CD4-positive, alpha-beta T cell treated with Interleukin-12 subunit alpha and Interleukin-12 subunit beta, for 1 hour (primary cell): ENCODE measurements at places on chromosomes 7 and 10.

GRCh38 chr10:65196111-65196510 is 1674.9 kb downstream of the REEP3 start:
- no peak for DNase-seq

DNA sequence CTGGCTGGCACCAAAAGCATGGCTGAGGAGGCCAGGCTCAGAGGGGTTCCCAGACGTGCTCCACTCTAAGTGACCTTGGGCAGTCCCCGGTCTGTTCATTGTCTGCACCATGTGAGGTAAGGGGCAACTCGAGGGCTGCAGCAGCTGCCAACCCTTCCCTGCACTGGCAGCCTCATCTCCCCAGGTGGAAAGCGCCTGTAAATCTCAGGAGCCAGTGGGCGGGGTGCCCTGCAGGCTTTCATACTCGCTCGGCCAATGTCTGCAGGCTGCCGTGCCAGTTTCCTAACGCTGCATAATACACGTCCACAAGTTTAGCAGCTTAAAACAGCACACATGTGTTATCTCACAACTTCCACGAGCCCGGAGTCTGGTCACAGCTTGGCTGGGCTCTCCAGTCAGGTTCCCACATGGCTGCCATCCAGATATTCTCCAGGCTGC is 12.6 kb upstream of the GDF10 start:
- no peak for DNase-seq

GRCh38 chr10:3464760-3465405 is 292.3 kb upstream of the PITRM1 start:
- DNase-seq: no peak

DNA sequence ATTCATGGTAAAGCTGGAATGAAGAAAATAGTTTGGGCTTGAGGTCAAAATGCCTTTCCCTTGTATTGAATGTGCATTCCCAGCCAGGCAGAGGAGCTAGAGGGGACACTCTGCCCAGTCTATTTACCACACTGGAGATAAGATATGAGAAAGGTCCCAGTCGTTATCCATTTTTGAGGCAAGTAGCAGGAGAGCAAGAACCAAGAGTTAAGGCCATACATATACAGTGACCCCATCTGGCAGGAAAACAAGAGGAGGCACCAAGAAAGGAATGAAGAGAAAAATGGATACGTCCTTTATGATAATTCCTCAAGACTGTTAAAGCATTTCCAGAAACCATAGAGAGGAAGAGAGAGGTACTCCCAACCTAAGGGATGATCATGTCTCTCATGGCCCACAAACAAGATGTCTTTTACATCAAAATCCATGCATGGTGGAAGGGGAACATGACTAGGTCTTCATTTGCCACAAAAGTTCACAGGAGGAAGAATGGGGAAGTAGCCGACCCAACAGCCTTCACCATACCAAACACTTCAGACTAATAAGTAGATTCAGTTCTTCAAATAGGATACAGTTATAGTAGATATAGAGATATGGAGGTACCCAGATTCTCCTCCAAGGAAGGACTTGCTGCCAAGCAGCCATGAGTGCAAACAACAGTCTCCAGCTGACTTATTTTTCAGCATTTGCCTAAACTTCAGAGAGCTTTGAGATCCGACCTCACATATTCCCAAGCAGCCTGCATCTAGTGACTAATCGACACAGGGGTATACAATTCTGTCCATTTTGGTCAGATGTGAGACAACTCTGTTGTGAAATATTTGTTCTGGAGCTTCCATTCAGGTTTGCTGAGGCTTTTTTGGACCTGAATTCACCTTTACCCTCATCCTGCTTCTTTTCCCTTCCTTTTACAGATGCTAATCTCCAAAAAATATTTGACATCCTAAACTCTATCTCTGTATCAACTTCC is 61.1 kb upstream of the CCDC71L start:
- DNase-seq: no peak

GRCh38 chr10:127349737-127350136 is 153.3 kb upstream of the INSYN2A start:
- DNase-seq: no peak

GRCh38 chr7:27179503-27180430 is 5.3 kb downstream of the HOXA11 start:
- peak; percentile 62 for DNase-seq

DNA sequence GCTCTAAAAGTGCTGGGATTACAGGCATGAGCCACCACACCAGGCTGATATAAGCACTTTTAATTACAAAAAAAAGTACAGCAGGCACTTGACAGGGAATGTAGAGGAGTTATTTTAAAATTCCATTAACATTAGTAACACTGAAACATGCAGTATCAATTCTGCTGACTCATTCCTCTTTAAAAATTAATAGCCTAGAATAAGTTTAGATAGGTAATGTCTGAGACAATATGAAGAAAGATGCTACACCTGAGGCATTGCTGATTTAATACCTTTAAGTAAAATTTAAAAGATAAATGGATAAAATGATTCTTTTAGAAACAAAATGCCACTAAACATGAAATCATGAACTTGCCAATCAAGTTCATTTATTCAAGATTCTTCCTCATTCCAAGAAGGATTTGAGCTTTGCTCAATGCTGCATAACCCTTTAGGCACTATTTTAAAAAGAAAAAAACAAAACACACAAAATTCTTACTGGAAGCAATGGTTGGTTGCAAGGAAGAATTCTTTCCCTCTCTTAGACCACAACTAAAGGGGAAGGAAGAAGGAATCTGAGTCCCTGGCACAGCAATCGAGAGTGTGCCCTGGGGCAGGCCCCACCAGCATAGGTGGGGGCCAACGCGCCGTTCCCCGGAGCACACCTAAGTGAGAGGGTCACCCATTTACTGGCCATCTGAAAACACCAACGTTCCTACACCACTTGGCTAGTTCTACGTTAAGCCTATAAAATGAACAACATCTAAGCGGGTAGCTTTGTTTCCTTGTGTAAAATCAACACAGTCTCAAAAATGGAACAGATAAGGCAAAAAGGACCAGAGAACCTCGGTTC is 26.6 kb downstream of the ESYT2 start:
- DNase-seq: no peak

- peak; percentile 74 for DNase-seq
Observed at GRCh38 chr7:94509264-94509886, at the start of gene CASD1. CASD1 (plus strand) TSS chr7:94509809; CDS start chr7:94510085, 276 bp downstream.

- no peak for DNase-seq
Observed at GRCh38 chr10:27399871-27400270, 104.2 kb upstream of the RAB18 start.

GRCh38 chr10:20041931-20042330 is 225.7 kb downstream of the PLXDC2 start:
- DNase-seq: no peak

- no peak for DNase-seq
Observed at GRCh38 chr7:89073776-89074175, 278.2 kb upstream of the TEX47 start.

GRCh38 chr7:78587443-78588044 is 789.0 kb downstream of the PHTF2 start:
- DNase-seq: no peak

DNA sequence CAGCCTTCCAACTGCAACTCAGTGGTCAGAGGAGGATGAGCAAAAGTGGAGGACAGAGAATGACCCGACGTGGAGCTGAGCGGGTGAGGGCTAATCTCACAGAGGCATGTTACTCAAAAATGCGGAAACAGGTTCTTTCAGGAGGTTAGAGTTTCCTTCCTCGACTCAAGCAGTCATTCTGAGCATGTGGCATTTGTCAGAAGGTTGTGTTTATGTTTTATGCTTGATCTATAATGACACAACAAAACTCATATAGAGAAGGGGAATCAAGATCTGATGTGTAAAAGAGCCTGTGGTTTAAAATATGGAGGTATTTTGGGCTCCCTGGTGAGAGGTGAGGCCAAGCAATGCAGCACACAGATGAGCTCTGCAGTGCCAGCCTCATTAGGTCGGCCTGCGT is 311.4 kb downstream of the ADARB2 start:
- no peak for DNase-seq

GRCh38 chr10:22034333-22034732 is 30.8 kb upstream of the DNAJC1 start:
- no peak for DNase-seq

DNA sequence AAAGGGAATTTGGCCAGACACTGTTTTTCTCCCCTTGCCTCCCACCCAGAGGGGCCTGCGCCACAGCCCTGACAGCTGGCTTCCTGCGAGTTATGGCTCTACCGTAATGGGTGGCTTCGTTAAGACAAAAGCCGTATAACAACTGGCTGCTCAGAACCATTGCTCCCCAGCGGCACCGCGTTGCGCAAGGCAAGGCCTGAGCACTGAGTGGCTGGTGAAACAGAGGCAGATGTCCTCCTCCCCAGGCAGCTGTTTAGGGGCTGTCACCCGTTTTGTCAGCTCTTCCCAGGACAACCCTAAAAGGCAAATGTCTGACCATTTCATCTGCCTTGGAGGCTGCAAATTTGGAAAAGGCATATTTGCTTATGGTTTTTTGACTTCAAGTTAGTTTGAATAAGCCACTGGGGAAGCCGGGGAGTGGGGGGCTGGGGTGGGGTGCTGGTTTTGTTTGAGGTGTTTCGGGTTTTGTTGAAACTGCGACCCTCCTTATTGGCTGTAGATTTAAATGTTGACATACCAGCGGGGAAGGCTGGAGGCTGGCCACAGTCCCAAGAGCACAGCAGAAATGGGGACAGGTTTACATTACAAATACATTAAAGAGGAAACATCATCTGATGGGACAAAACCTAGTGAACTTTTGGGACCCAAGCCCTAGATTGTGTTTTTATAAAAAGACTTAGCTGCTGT is 681 bp upstream of the SPOCK2 start:
- peak; percentile 53 for DNase-seq

DNA sequence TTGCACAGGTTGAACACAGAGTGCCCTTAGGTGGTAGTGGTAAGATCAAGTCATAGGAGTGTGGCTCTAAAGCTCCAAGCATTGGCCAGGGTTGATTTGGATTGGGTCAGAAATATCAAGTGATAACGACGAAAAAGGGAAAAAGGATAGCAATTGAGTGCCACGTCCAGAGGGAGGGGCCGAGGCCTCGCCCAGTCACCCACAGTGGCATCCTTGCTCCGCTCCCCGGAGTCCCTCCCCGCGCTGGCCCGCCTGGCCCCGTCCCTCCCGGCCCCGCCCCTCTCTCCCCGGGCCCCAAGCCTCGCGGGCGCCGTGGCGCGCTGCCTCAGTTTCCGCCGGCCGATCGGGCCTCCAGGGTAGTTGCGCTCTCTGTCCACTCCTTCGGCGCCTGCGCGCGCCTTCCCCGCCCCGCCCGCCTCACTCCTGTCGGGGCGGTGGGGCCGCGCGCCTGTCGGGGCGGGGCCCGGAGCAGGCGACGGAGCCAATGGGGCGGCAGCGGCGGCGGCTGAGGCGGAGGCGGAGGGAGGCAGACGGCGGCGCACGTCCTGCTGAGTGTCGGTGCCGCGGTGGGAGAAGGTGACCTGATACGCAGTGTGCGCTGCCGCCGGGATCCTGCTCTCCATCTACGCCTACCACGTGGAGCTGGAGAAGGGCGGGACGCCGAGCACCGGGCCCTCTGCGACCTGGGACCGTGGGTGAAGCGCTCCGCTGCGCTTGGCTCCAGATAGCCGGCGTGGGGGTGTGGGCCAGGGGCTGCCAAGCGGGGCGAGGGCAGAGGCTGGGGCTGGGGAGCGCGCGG is 209.1 kb upstream of the ZNF722 start:
- no peak for DNase-seq

- DNase-seq: no peak
Observed at GRCh38 chr7:152006336-152006735, 19.1 kb upstream of the GALNT11 start.

GRCh38 chr10:131022981-131023380 is 288.5 kb downstream of the TCERG1L start:
- no peak for DNase-seq

DNA sequence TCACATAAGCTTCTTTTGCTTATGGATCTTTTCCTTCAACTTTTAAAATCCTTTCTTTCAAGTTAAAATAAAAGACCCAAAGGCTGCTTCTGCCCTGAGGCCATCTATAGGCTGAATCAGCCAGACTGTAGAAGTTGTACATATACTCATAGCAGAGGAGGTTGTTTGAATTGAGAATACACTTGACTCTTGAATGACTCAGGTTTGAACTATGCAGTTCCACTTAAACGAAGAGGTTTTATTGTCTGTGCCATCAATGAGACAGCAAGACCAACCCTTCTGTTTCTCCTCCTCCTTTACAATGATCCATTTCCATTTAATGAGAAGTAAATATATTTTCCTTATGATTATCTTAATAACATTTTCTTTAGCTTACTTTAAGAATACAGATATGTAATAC is 5.8 kb downstream of the ZNF365 start:
- DNase-seq: no peak

DNA sequence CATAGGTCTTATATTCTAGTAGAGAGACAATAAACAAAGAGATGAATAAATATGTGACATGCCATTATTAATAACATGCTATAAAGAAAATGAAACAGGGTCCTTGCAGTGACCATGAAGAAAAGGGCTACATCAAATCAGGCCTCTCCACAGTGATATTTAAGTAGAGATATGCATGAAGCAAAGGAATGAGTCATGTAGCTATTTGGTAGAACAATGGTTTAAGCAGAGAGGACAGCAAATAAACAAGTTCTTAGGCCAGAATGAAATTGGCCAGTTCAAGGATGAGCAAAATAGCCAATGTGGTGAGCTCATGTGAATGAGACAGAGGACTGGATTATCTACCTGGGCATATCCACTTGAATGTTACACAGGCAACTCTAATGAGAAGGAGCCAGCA is 172.2 kb upstream of the FERD3L start:
- no peak for DNase-seq

DNA sequence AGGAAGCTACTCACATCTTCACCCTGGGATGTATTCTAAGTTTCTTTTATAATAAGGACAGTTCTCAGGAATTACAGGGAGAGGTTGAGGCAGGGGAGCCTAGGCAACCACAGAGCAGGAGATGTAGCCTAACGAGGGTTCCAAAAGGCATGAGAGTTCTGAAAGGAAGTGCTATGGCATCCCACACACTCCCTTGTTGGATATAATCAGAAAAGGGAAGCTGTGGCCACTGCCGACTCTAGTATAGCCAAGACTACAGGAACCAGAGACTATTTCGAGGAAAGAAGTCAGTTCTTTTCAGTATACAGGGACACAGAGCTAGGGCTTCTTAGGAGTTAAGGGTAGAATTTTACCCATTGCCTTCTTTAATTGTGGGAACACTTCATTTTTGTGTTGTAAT is 11.0 kb downstream of the PRR15 start:
- no peak for DNase-seq

GRCh38 chr10:11553773-11554381 is 57.6 kb downstream of the USP6NL start:
- DNase-seq: no peak

GRCh38 chr7:117997862-117998825 is 124.9 kb upstream of the CTTNBP2 start:
- no peak for DNase-seq

DNA sequence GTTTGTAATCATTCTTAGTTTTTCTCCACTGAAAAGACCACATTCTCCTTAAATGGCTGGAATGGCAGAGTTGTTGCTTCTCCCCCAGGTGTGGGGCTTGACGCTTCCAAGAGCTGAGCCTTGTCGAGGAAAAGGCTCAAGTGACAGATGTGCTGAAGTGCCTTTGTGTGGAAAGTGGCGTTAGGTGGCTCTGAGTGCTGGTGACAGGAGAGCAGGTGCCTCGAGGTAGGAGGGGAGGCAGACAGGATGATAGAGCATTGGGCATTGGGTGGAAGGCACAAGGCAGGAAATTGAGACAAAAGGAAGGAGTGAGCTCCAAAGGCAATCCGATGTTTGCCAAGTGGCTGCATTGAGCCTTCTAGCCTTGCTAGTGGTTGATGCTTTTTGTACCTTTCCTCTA is 6.7 kb downstream of the KIAA1217 start:
- no peak for DNase-seq
